ENCODE measurements at places on chromosomes 12 and 14.

GRCh38 chr14:51449681-51450080, 202.0 kb upstream of the FRMD6 start:
- DNase-seq, result no peak

DNA sequence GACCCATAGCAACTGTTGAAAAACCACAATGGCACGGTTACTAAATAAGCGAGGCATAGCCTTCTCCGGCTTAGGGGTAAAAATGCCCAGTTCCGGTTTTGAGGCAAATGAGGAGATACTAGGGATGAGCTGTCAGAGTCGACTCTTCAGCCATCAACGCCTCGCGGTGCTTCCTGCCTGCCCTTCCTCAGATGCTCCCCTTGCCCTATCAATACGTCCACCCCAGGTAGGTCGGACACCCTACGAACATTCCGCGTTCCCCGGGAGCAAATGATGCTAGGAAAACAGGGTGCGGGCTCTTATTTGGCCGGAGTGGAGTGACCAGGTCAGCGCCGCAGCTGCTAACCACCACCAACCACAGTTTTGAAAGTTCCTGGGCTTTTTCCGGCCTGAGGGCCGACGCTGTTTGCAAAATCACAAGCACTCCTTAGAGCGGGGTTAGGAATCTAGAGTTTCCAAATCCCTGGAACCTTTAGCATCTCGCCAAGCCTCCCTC, 1.2 kb downstream of the SRSF9 start:
- DNase-seq, result peak; percentile 13

DNA sequence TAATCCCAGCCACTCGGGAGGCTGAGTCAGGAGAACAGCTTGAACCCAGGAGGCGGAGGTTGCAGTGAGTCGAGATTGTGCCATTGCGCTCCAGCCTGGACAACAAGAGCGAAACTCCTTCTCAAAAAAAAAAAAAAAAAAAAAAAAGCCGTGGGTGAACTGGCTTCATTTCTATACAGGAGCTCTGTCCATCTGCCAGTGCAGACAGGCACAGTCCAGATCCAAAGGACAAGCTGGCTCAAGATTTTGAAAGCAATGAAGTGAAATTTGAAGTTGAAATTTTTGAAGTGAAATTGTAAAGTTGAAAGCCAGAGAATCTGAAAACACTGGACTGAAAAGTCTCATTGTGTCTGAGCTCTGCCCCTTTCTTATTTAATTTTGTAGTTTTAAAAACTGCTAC, 134.7 kb downstream of the CALM1 start:
- no peak for DNase-seq

GRCh38 chr14:31336646-31337045, 83.7 kb downstream of the HEATR5A start:
- DNase-seq, result no peak

DNA sequence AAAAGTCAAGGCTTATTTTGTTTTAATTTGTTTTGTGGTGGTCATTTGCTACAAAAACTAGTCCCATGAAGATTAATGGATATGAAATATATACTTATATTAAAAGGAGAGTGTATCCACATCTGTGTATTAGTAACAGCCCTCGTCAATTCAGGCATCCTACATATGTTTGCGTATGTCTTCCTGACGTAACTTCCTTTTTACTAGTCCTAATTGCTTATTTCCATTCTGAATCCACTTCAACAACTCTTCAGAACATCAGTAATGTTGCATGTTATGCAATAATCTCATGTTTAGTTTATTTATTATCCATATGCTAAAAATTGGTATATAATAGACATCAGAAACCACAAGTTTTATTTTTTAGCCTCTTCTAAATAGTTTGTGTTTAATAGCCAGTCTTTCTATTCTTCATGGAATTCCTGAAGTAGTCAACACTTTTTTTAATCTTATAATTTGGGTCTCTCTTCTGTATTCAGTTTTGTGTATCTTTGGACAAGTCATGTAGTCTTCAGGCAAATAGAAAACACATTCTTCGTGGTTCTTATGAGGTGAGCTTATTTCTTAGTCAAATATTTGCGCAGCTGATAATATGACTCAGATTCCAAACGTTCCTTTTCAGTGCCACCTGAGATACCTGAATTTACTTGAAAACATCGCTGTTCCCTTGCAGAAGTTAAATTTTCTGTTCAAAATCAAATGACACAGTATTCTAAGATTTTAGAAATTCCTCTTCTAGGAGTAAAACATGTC, 268.6 kb downstream of the CCDC59 start:
- no peak for DNase-seq

GRCh38 chr12:67069451-67070306, 199.5 kb upstream of the CAND1 start:
- DNase-seq, result peak; percentile 26

DNA sequence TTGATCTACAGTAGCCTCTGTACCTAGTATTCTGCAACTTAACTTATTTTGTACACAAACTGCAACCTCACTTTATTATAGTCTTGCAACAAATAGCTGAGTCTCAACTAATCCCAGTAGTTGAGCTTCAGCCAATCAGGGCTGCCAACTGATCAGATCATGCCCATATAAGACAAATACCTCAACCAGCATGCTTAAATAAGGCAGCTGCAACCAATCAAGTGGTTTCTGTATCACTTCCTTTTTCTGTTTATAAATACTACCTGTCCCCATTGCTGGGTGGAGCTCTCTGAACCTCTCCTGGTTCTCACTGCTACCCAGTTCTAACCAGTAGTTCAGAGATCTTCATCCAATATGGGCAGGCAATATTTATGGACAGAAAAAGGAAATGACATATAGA, 248.5 kb upstream of the FBXO33 start:
- DNase-seq, result no peak

GRCh38 chr12:95663525-95663924, 112.2 kb upstream of the USP44 start:
- no peak for DNase-seq

- DNase-seq, result no peak
Measured at GRCh38 chr14:67493092-67493717, 4.7 kb upstream of the TMEM229B start.

DNA sequence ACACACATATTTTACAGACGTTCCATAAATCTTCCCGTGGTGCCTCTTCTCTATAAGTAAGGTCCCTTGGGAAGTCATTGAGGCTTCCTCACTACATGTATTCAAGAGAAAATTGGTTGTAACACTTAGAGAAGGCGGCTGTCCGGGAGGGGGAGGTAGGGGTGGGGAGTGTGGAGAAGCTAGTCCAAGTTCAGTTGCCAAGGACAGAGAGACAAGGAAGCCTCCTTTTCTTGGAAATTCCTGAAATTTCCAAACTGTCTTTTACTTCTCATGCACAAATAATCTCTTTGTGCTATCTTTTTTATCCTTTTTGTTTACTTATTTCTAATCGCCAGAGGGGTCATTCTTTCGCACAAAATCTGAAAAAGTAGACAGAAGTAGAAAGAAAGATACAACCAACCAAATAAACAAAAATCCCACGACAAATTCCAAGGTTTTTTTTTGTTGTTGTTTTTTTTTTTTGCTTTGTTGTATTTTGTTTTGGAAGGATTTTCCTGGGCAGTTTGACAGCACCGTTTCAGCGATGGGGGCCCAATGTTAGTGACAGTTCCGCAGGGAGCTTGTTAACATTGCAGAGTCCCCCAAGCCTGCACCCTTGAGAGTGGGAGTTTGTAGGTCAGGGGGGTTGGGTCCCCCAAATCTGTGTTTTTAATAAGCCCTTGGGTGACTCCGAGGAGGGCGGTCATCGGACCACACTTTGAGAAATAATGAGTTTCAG, 45.2 kb downstream of the MAP1LC3B2 start:
- DNase-seq, result no peak

DNA sequence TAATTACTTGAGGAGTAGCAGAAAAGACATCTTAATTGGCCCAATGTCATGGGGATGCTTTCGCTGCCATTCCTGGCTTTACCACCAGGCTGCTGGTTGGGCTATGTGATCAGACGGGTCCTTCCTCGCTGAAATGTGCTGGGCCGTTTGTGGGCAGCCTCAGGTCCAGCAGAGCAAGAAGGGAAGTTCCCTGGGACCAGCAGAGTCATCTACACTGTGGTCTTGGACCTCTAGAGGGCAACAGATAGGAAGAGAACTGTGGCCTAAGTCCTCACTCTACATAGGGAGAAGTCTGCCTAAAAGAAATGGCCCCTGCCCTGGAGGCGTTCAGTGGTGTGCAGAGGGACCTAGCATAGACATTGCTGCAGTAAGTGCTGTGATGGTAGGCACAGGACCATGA, 10.9 kb downstream of the EVL start:
- peak; percentile 32 for DNase-seq

DNA sequence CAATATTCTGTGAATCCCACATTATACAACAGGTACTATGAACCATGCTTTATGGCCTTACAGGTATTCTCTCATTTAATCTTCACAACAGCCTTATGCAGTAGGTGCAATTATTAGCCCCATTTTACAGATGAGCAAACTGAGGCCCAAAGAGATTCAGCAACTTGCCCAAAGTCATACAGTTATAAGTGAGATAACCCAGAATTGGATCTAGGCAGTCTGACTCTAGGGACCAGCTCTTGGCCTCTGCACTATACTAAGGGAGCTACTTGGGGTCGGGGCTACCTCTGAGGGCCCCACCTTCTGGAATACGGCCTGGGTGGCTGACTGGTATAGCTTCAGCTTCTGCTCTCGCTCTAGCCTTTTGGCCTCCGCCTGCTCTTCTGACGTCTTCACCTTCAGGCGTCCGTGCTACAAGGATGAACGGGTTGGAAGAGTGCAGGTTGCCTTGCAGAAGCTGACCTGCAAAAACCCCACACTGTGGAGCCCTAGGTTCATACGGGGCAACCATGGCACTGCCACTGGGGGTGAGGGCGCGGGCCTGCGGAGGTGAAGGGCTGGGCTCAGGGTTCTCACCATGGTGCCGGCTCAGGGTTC, 762 bp downstream of the RABGGTA start:
- no peak for DNase-seq

GRCh38 chr12:58728397-58728796, 191.9 kb downstream of the LRIG3 start:
- DNase-seq, result no peak

GRCh38 chr12:106645074-106645421, 62.2 kb downstream of the RFX4 start:
- DNase-seq, result no peak

GRCh38 chr14:26204728-26205479, 392.9 kb downstream of the NOVA1 start:
- peak; percentile 5 for DNase-seq

- no peak for DNase-seq
Measured at GRCh38 chr12:10638728-10639127, 25.3 kb upstream of the MAGOHB start.

GRCh38 chr14:104657101-104657524, 32.3 kb upstream of the INF2 start:
- DNase-seq, result no peak

DNA sequence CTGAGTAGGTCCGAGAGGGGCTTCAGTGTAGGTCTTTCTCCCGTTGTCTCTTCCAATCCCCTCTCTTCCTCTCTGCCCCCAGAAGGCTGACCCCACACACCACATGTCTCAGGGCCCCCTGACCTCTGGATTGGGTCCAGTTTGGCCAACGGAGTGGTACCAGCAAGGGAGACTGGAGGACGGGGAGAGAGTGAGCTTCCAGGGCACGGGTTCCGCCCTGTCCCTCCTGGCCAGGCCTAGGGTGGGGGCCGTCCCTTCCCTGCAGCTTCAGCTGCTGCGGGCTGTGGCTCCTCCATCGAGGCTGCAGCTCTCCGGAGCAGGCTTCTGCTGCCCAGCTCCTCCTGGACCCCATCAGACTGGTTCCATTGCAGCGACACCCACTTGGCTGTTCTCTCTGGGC, 17.4 kb downstream of the FZD10 start:
- no peak for DNase-seq

DNA sequence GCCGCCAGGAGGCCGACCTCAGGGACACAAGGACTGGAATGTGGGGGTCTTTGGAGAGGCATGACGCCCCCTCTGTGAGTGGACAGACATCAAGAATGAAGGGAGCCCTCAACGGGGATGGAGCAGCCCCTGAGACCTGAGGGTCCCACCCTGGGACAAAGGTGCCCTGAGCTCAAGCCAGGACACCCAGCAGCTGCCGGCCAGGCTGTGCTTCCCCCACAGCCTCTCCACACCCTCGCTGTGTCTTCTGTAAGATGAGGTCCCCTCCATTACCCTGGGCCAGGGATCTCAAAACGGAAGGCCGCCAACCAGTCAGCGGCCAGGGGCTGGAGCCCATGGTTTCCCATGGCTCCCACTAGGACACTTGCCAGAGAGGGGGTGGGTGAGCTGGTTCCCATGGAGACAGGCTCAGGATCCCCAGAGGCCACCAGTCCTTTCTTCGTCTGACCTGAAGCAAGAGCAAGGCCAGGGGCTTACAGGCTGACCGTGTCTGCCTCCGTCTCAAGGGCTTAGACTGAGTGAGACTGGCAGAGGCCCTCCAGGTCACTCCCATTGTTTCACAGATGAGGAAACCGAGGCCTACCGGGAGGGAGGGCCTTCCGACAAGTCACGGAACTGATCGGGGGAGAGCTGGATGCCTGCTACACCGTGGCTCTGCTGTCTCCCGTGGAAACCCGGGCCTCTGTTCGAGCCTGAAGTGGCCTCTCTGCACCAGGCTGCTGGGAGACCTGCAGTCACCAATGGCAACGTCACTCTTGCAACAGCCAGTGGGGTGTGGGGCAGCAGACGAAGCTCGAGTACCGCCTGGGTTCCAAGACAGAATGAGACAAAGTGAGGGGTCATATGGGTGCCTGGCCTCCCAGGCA, 91.7 kb upstream of the DIO3 start:
- no peak for DNase-seq

- no peak for DNase-seq
Measured at GRCh38 chr12:58242796-58243630, 301.6 kb downstream of the ATP23 start.

DNA sequence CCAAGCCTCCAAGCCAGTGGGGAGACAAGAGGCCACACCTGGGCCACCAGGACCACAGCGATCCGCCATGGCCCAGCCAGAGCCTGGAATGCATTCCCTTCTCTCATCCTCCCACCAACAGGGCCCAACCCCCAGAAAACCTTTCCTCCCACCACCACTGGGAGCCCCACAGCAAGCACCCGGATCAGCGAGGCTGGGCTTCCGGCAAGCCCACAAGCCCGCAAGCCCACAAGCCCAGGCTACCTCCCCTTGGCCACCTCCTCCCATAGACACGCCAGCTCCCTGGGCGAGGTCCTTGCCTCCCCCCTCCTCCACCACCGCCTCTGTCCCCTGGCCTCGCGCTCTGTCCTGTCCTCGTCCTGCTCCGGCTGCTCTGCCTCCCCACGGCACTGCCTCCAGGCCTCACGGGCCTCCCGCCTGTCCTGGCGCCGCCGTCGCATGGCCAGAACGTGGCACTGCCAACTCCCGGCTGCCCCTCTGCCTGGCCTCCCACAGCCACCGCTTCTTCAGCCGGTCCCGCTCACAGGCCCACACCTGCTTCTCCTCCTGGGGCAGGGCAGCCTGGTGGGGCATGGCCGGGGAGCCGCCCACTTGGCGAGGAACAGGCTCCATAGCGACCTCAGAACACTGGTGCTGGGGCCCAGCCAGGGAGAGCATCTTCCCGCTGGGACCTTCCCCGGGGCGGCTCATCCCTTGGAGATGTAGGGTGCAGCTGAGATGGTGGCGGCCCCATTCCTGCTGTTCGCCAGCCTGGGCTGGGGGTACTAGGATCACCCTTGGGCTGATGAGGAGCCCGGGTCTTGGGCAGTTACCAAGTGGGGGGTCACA, 5.6 kb downstream of the CDK2AP1 start:
- no peak for DNase-seq

- no peak for DNase-seq
Measured at GRCh38 chr12:113267621-113268020, 46.4 kb downstream of the TPCN1 start.

GRCh38 chr14:20970647-20970982, 15.3 kb downstream of the RNASE2 start:
- no peak for DNase-seq
